ENCODE measurements at places on chromosomes 3 and 15. TPM values are rescaled to one million over a fixed set of nuclear protein-coding genes. Genes with fewer than 3 reads are reported as not detected.

DNA sequence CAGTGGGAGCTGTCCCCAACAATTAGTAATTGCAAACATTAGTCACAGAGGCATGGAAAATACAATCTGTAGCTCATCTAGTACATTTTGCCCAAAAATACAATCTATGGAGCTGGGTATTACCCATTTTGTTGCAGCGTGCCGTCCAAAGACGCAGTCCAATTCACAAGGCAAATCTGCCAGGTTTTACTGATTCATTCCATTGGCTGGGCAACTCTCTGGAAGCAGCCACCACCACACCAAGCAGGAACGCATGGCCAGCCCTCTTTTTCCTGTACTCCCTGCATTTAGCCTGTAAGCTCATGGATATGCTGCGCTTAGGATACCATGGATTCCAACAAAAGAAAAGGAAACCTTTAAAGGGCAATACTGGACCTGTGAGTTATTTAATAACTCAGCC is 60.5 kb upstream of the ARRDC4 start:
- no peak for DNase-seq

AQP9 gene
- not detected for total RNA-seq

DNA sequence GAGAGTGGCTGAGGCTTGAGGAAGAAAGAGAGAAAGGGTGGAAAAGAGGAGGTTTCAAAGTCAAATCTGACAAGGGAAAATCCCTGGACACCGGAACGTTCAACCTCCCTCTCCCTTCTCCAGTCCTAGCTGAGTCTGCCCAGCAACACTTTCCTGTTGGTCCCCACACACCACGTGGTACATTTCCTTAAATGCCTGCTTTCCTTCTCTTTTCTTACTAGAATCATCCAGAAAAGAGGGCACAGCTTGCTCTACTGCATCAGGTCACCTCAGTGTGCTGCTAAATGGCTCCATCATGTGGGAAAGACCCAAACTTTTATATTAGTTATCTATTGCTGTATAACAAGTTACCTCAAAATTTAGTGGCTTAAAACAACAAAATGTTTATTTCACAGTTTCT is 181.2 kb downstream of the NECTIN3 start:
- peak; percentile 20 for DNase-seq

DNAJA4 gene
- total RNA-seq = not detected

GRCh38 chr3:16302082-16302631 is 37.1 kb downstream of the OXNAD1 start:
- DNase-seq = no peak

All from Caki2 (cell line).